ENCODE measurements at places on chromosomes 5 and 9.

GRCh38 chr5:172743112-172743959, 27.7 kb downstream of the DUSP1 start:
- DNase-seq = no peak

GRCh38 chr5:122615146-122615545, 159.7 kb upstream of the SNX2 start:
- no peak for DNase-seq

- no peak for DNase-seq
Observed at GRCh38 chr9:124618476-124618875, 111.3 kb upstream of the NR5A1 start.

GRCh38 chr9:136394312-136395019, 5.5 kb downstream of the SNAPC4 start:
- no peak for DNase-seq

DNA sequence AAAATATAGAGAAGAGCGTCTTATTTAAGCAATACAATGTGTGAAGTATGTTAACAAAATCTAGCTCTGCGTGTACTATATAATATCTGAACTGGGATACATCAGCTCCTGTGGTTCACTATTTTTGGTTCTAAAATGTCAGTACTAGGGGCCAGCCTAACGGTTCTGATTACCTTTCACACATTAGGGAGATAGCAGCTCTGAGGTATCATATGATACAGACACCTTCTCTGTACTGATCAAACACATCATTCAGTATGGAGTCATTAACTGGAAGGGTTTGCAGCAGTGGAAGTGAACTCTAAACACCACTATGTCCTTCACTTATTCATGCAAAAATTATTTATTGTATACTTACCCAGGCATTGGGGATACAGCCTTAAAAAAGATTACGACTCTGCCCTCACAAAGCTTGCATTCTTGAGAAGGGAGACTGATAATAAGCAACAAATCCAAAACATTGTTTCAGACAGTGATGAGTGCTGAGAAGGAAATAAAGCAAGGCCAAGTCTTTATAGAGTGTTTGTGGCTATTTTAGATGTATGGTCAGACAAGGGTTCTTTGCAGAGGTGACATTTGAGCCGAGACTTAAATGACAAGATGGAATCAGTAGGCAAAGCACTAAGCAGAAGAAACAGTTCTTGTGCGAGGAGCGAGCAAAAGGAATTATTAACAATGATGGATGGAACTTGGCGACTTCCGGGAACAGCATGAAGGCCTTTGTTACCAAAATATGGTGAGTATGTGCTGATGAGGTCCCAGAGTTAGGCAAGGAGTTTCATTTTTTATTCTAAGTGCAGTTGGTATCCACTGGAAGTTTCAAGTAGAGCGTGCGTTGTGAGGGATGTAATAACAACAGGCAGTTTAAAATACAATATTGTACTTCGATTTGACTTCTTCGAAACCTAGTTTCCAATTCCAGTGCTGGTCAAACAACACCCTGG, 1.8 kb upstream of the LNPEP start:
- peak; percentile 48 for DNase-seq

GRCh38 chr5:175351126-175351525, 92.9 kb downstream of the DRD1 start:
- DNase-seq = no peak

GRCh38 chr9:23820451-23821374, 5.3 kb downstream of the ELAVL2 start:
- DNase-seq = no peak

- DNase-seq = no peak
Observed at GRCh38 chr5:91484662-91485061, 101.5 kb upstream of the ARRDC3 start.

DNA sequence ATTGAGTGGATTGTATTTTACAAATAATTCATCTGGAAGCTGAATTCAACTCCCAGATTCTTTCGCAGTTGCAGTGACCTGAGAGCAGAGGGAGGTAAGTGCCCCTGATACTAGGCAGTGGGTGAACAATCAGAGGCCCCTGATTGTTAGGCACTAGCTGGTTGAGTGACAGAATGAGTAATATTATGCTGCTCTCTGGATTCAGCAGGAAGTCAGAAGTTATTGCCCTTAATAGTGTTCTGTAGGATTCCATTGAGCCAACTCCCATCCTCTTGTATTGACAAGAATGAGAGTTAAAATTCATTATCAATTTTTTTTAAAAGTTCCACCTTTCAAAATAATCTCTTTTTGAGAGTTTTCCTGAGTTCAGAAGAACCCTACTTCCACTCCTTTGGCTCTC, 301.2 kb downstream of the DTWD2 start:
- DNase-seq = no peak

DNA sequence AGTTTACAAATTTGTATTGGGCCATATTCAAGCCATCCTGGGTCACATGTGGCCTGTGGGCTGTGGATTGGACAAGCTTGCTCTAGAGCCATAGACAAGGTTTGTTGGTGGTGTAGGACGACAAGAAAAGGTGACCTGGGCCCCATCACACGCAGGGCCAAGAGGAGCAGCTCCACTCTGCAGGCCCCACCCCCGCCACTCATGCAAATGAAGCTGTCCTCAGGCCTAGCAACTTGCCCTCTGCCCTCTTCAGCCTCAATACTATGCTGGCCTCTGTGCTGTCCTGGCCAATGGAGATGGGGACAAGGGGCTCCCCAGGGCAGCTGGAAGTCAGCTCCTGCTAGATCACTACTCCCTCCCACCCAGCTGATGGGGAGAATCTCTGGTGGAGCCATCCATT, 55.2 kb upstream of the TMEM252 start:
- DNase-seq = no peak

- no peak for DNase-seq
Observed at GRCh38 chr5:137234973-137235943, 263.9 kb downstream of the SPOCK1 start.

- DNase-seq = no peak
Observed at GRCh38 chr9:74120061-74120460, 377.1 kb upstream of the RORB start.

DNA sequence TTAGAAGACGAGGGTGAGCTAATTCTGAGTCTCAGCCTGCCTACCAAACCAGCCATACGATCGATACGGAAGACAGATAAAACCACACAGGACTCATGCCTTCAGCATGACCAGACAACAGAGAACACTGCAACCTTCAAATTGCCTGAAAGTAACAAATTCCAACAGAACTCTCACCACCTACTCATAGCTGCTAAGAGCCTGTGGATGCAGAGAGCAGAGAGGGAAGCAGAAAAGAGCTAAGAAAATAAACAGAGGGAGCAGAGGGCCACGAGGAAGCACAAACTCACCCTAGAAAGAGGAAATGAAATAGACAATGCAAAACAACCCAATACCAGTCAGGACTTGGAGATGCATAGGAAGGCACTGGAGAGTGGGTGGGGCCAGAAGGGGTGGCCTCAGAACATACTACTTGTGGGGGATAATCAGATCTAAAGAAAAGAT, 86.7 kb upstream of the TAS2R1 start:
- no peak for DNase-seq

- DNase-seq = no peak
Observed at GRCh38 chr9:96015876-96016686, 140.6 kb downstream of the ERCC6L2 start.

DNA sequence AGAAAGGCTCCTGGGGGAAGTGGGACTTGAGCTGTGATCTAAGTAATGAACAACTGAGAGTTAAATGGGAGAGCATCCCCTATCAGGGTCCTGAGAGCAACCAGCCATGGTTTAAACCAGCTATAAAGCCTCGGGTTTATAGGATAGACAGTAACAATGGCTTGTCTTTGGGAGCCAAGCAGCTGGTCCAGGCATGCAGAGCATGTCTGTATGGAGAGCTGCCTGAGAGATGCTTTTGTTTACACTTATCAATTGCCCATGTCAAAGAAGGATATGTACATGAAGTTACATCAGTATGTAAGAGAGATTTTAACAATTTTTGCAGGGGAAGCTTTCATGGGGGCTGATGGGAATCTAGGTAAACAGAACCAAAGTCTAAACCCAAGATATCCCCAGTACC, 4.4 kb downstream of the TGFBI start:
- no peak for DNase-seq

- no peak for DNase-seq
Observed at GRCh38 chr9:125966466-125966865, 219.3 kb downstream of the PBX3 start.

GRCh38 chr9:15670894-15671293, 118.1 kb downstream of the CCDC171 start:
- no peak for DNase-seq

DNA sequence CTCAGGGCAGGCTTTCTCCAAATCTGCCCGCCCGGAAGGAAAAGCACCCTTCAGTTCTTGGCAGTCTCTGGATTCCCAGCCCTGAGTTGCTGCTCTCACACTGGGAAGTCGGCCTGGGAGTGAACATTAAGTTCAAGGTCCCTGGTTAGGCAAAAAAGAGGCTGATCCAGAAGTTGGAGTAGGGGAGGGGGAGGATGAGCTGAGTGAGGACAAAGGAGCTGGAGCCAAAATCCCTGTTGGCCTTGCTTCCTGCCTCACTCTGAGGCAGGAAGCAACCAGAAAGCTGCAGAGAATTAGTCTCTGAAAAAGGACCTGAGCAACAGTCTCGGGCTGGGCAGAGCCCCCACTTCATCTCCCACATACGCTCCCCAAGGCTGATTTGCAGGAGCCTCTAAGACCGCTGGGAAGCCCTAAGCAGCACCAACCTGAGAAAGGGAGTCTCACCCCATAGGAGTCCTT, 15.0 kb upstream of the RPS14 start:
- DNase-seq = peak; percentile 61

DNA sequence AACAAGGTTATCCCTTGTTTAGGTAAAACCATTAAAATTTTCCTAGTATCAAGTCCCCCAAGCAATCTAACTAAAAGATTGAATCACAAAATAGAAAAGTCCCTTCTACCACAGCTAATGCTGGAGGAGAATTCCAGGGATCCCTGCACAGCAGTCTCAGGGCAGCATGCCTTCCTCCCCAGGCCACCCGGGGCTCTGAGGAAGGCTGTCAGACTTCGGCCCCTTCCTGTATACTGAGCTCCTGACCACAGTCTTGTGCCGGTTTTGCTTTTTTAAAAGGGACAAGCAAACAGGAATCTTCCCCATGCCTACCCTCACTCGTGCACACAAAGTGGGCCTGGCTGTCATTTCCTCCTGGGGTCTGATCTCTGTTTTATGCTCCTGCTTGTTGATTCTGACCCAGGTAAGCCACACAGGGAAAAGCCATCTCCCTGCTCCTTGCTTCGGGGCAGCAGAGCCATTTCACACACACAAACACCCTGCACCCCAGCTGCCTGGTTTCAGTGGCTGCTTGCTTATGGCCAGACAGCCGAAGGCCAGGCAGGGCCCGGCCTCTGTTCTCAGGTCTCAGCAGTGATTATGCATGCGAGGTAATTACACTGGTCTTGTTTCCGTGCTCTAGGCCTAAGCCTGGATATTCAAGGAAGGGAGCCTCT, 211.9 kb downstream of the NXNL2 start:
- DNase-seq = no peak

- no peak for DNase-seq
Observed at GRCh38 chr9:135674977-135675376, 11.9 kb downstream of the LCN9 start.

GRCh38 chr5:154110716-154111115, 71.9 kb downstream of the MFAP3 start:
- DNase-seq = peak; percentile 38

GRCh38 chr5:149576021-149576420, 5.3 kb upstream of the ARHGEF37 start:
- no peak for DNase-seq

DNA sequence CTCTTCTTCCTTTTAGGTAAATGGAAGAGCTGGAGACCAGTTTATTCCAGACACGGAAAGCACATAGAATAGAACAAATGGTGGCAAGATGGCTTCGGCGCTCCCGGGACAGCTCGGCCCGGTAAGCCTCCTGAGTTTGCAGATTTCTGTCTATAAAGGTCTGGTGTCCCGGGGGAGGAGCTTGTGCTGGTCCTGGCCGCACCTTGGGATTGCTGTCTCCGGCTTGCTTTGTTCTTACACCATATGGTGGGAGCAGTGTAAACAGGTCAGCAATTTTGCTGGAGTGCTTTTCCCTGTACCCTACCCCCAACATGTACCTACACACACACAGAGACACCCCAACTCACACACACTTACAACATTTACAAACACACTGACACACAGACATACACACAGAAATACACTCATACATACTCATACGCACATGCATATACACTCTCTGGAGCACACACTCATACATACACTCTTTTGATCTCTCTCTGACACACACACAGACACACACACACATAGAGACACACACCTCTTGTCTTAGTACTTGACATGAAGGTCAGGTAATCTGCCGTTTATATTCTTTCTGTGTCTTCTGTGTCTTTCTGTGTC, 42.0 kb downstream of the FRMPD1 start:
- DNase-seq = no peak

- peak; percentile 38 for DNase-seq
Observed at GRCh38 chr9:70257991-70258691, 637 bp upstream of the SMC5 start.

DNA sequence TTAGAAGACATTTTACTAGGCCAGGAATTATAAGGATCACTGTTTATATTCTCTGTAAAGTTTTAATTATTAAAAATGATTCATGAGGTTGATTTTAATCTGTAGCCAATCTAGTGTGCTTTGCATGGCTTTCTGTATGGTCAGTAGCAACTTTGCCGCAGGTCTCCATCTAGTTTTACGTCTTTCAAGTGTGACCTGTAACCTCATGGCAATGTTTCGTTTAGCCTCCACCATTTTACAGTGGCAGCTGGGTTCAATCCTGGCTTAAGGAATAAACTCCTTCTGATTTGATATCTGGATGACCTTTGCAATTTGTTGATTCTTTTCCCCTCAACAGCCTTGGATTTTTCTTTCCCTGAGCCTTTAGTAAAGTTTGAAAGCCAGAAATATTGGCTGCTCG, 434.5 kb upstream of the CDH9 start:
- DNase-seq = no peak

DNA sequence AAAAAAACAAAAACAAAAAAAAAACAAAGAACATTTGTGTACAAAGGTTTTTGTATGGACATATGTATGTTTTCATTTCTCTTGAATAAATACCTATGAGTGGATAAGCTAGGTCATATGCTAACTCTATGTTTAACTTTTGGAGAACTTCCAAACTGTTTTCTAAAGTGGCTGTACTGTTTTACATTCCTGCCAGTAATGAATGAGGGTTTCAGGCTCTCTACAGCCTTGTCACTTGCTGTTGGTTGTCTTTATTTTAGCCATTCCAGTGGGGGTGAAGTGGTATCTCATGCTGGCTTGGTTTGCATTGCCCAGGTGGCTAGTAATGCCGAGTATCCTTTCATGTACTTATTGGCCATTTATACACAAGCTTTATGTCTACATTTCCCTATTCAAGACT, 9.1 kb upstream of the TRIO start:
- DNase-seq = no peak

DNA sequence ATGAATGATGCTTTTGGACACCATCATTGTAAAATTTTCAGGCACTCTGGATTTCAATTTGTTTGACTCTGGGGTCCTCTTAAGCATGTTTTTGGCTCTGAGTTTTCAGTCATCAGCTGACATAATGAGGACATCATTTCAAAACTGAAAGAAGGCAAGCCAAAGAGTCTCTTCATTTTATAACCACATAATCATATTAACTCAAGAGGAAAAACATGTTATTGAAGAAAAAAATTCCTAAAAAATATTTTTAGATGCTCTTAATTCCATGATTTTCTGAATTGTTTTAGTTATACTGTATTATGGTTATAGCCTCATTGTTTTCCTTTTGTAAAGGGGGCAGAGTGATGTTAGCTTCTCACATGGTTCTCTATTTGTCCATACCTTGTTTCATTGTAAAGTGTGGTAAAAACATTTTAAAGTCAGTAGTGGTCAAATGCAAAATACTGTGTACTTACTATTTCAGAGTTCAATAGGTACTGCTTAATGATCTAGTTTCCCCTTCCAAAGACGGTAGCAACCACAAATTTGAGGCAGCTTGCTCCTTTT, 472.1 kb downstream of the DMRT2 start:
- DNase-seq = no peak

- peak; percentile 83 for DNase-seq
Observed at GRCh38 chr5:75037106-75037505, 15.3 kb downstream of the GCNT4 start.

All from fibroblast of mammary gland (primary cell).